ENCODE measurements at places on chromosomes 1 and 21.

- DNase-seq, result no peak
Observed at GRCh38 chr1:110850627-110851026, 22.3 kb upstream of the CD53 start.

DNA sequence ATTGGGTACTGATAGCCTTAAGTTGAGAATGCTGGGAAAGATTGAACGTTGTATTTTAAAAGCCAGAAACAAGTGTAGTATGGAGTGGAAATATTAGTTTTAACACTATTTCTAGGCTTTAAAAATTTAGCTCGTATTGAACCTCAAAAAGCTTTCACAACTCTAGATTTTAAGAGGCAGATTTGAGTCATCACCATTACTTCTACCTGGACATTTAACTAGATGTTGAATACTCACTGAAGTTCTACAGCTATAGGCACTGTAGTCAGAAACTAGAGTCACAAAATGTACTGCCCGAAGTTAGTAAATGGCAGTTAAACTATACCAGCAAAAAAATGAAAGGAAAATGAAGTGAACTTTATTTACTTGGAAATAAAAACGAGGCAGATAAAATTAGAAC is 96.5 kb downstream of the NEK7 start:
- no peak for DNase-seq

DNA sequence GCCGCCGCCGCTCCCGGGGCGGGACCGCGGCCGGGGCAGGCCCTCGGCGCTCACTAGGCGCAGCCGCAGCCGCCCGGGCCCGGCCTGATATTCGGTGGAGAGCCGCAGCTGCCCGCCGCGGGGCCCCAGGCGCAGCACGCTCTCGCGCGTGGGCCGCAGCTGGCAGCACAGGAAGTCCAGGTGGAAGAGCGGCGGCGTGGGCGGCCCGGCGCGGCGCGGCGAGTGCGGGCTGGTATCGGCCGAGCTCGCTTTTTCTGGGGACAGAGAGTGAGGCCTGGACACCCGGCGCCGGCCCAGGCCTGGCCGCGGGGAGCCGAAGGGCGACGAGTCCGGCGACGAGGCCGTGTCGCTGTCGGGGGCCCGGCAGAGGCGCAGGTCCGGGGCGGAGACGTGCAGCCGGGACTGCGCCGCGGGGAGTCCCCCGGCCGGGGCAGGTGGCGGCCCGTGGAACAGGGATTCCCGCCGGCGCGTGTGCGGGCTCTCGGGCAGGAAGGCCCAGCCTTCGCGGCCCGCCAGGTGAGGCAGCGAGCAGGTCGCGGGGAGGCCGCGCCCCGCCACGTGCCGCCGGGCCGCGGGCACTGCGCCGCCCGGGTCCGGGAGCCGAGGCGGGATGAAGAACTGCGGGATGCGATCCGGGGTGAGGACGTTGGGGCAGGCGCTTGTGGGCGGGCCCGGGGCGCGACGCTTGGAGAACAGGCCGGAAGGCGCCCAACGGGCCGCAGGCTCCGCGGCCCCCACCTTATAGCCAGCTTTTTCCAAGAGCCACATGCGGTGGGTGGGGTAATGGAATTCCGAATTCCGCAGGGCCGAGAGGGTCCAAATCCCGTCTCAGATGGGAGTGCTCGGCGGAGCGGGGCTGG is 1.2 kb downstream of the C2CD4D start:
- DNase-seq, result no peak

GRCh38 chr1:84933011-84933611 is 40.1 kb upstream of the LPAR3 start:
- no peak for DNase-seq

GRCh38 chr21:35390013-35390776 is 341.1 kb upstream of the RUNX1 start:
- no peak for DNase-seq

GRCh38 chr1:151146072-151146411 is 389 bp downstream of the SEMA6C start:
- peak; percentile 69 for DNase-seq

- no peak for DNase-seq
Observed at GRCh38 chr1:40389871-40390560, 16.5 kb downstream of the SMAP2 start.

DNA sequence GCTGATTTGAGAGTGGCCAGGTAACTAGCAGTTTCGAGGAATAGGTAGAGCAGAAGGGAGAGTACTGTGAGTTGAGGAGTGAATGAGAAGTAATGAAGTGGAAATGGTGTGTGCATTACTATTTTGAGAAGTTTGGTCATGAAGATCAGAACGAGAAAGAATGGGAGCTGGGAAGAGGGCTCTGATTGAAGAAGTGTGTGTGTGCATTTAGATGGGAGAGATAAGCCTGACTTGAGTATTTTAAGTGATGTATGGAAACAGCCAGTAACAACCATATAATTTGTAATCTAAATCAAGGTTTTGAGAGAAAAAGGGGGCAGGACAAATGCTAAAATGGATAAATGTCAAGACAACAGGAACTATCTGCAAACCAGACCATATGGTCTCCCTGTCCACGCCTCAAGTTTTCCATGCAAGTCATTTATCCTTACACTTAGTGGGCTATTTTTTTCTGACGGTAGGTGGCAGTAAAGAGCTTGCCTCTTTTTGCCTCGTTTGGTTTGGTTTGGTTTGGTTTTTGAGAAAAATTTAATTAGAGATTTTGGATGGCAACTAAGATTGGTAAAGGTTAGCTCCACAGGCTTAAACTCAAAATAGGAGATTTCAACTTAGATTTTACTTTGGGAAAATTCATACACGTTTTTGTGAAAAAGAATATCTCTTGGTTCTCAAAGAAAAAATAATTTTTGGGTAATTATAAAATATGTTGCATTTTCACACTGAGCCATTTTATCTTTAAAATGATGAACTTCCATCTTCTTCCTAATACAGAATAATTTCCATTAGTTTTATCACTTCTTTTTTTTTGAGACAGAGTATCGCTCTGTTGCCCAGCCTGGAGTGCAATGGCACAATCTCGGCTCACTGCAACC is 9.5 kb upstream of the B3GALNT2 start:
- peak; percentile 93 for DNase-seq

GRCh38 chr21:29656504-29657239 is 283.1 kb downstream of the GRIK1 start:
- no peak for DNase-seq

DNA sequence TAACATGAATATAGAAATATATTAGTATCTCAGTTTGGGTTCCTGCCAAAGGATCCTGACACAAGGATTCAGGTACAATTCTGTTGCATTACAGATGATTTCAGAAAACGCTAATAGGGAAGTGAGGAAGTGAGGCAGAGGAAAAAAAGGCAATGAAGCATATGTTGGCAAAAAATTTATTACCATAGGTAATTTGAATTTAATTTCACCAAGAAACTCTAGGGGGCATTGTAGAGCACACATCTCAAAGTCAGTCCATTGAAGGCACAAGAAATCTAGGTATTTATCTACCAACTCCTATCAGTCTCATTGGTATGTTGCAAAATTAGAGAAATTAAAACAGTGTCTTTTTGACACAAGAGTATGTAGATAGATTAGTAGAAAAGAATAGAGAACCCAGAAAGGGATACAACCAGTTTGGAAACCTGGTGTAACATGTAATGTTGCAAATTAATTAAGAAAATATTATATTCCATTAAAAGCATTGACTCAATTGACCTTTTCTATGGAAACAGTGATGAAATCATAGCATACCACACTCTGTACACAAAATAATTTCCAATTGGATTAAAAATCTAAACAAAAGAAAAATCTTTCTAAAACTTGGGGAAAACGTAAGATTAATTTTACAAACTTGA is 104.9 kb upstream of the SNX7 start:
- peak; percentile 67 for DNase-seq

DNA sequence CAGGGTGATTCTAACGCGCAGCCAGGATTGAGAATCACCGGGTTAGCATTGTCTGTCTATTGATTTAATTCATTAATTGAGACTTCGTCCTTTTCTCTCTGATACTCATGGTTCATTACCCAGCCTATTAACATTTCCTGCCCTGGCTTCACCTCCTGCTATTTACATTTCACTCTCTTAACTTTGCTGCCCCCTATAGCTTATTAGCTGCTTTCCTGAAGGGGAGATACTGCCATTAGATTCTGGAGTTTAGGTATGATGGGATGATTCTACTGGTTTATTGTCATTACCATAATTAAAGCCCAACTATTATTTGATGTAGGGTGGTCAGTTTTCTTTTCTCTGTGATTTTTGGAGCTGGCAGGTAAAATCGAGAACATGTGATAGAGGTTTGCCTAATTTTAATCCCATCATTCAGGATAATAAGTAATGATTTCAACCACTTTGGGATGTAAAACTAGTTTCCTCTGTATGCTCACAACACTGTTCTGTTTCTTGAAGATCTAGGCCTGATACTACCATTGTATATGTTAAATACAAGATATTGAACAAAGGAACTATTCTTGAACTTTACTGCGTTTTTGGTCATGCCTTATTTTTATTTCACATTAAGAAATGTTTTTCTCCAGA is 6.4 kb downstream of the PPP2R5A start:
- DNase-seq, result peak; percentile 97

DNA sequence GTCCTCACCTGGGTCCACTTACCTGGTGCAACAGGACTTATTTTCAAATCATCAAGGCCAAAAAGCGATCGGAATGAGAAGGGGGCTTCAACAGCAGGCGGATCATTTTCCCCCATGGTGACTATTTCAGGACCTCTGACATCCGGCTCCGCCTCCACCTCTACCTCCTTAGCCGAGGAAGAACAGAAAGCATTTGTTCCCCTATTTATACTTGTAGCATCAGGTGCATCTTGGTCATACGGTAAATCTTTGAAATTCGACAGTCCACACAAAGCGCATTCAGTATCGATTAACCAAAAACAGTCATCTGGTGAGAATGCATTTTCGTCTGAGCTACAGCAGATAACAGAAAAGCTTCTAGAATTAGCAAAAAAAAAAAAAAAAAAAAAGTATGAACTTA is 550 bp downstream of the TMPRSS3 start:
- DNase-seq, result no peak

- DNase-seq, result no peak
Observed at GRCh38 chr1:65476327-65476726, 55.9 kb downstream of the LEPR start.

Data from NCI-H82 (cell line).